ENCODE measurements at places on chromosomes 12 and 14. TPM values are rescaled to one million over a fixed set of nuclear protein-coding genes. Genes with fewer than 3 reads are reported as not detected.

GRCh38 chr12:34335819-34336262, 313.5 kb downstream of the ALG10 start:
- no peak for DNase-seq

DNA sequence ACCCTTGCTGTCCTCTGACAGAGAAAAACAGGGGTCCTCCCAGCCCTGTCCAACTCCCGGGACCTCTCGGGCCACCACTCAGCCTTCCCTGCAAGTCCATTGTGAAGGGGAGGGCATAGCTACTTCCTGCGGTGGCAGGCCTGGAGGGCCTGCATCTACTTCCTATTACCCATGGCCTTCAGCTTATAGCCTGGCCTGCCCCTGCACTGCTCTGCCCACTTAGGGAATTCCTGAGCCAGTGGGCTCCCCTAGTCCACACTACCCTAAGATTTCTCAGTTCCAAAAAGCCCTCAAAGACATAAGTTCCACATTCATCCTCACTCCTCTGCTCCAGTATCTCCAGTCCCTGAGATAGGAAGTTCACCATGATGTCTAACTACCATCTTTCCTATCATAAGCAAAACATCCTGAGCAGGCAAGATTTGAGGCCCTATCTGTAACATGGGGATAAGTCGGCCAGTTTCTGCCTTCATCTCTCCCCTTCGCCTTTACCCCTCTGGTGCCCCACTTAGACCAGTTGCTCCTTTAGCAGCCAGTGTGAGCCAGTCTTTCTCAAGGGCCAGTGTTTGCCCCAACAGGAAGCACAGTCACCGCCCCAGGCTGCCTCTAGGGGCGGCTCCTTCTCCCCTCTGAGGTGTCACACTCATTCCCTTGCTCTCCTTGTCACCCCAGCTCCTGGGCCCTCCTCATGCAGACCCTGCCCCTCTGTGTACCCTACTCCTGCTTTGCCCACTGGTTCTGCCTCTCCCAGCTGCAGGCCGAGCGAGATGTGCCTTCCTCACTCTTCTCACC, 10.9 kb downstream of the HDAC7 start:
- no peak for DNase-seq

Gene RPL10L
- not detected for total RNA-seq

- no peak for DNase-seq
Measured at GRCh38 chr12:958588-959123, 9.2 kb upstream of the RAD52 start.

DNA sequence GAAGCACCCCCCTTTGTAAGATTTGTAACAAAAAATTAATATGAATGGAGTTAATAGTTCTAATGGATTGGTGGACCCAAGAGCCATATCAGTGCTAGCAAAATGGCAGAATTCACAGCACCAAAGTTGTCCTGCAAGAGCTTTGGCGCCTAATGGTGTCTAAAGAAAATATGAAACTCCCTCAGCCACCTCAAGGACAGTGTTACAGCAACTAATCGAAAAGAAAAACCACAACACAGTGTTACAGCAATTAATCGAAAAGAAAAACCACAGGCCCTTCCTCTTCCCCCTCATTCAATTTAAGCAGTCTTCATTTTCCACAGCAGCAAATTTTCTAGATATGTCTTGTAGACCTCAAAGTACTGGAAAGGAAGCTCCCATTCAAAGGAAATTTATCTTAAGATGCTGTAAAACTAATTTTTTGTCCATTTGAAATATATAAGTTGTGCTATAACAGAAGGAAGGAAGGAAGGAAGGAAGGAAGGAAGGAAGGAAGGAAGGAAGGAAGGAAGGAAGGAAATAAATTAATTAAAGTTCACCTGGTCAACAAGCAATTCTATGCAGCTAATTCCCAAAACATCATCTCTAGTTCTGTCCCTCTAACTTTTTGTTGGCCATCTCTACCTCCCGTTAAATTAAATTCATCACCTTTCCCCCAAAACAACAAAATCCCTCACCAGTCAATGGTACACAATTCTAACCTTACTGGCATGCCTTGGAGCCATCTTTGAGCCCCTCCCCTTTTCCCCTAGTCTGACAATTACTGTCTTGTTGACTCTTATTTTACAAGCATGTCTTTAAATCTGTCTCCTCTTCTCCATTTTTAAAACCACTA, 17.4 kb downstream of the LRP6 start:
- DNase-seq: no peak

GRCh38 chr12:41190338-41190737, 2.2 kb downstream of the PDZRN4 start:
- peak; percentile 25 for DNase-seq

DNA sequence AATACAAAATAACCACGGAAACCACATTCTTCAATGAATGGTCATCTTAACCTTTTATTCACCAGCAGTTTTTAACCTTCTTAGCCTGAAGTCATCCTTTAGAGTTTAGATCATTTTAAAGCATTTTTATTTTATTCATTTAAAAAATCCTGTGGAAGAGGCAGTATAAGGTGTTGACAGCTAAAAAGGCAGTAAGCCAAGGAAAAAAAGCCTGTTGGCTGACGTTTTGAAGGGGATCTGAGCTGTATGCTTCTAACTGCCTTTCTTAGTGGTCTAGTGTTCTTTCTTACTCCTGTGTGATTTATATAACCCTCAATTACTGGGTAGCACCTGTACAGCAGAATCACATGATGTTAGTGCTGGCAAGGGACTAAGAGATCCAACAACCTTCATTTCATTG, 438.3 kb upstream of the SEL1L start:
- no peak for DNase-seq

- DNase-seq: no peak
Measured at GRCh38 chr14:96279564-96279963, 23.6 kb downstream of the BDKRB1 start.

DNA sequence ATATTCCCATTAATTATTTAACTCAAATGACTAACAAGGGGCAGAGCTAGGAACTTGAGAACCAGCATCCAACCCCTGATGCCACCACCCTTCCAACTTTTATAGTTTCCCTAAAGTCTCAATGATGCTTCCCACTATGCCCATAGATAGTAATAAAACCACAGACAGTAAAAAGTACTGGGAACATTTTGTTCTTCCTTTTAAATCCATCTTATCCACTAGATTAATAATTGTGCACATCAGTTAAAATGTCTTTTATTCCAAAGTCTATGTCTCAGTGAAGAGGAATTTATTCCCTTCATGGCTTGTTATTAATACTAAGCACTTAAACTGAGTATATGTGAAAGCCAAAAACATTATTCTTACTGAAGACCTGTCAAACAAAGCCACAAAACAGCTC, 45.8 kb downstream of the SINHCAF start:
- no peak for DNase-seq

Gene SMIM41
- not detected for total RNA-seq

DNA sequence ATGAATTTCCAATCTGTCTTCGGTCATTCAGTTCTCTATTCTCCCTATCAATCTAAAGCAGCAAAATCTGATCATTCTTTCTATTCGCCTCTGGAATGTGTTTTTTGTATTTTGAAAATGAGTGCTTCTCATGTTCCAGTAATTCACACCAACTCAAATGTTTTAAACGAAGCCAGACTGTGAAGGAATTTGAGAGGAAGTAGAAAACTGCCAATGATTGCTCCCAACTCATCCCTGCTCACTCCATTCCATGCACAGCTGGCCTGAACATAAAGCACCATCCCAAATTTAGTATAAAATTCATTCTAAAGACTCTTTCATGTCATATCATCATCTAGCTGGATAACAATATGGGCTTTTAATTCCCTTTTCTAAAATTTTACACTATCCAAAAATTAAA, 123.8 kb downstream of the DUSP6 start:
- DNase-seq: no peak

DNA sequence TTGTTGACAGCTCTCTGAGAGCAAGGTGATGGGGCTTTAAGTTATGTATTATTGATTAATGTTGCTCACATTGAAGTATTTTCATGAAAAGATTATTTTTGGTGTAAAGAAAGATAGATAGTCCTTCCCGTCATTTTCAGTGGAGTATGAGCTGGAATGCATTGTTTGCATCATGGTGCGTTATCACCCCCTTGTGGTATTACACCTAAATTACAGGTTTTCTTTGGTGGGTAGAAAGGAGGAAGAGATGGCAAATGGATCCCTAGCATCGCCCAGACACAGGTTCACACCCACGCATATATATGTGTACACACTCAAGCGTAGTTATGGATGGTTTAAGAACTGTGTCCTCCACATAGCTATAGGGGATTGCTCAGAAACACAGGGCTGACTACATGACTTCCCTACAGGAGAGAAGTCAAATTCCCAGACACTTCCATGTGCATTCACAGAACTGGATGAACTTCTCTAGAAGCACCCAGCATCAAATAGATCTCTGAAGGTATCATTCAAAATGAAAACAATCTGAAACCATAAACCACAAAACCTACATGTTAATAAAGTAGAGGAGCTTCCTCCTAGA, 14.4 kb upstream of the SERPINA10 start:
- no peak for DNase-seq

DNA sequence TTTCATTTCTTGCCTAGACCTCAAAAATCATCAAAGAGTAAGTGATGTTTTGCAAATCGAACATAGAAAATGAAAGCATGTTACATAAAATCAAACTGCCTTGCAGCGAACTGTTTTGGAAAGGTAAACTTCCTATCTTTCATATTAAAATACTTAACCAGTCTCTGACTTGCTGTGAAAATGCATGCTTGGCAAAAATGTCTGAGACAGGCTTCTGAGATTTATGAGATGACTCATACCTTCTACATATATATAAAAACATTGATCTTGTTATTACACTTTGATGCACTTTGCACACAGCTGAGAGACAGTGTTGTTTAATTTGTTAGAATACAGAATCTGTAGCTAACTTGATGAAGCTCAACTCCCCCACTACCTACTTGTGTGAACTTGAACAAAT, 179.1 kb downstream of the KITLG start:
- no peak for DNase-seq

GRCh38 chr14:60648934-60649874, at the start of gene SIX1:
Gene SIX1, minus strand, starts transcription at chr14:60649477. Its CDS starts 288 bp downstream, at chr14:60649189.
- DNase-seq: peak; percentile 86
